ENCODE measurements at places on chromosomes 16 and 17.
A peak's percentile ranks its signal among the peaks of the same experiment; 100 is the strongest.

DNA sequence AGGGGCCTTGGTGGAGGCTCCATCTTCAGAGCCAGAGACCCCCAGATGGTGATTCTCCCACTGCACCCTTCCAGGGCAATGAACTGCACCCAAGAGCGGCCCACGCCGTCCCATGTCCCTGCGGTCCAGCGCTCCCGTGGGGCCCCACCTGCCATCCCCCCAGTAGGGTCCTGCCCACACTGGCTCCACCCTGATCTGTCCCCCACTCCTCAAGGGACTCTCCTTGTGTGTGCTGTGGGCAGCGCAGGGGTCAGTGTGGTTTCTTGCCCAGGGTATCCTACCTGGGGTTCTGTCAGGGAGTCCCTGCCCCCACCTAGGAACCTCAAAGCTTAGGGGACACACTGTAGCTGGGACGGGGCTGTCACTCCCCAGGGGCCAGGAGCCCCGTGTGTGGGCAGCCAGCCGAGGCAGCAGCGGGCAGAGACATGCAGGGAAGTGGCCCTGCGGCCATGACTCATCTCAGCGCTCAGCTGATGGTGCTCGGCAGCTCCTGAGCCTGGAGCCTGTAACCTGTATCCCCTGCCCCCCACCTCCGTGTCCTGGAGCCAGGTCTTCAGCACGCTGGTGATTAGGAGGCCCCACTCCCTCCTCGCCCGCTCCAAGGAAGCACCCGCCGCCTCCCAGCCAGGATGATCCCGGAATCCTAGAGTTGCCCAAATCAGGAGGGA is 35.7 kb upstream of the SSTR5 start:
- H3K27me3 ChIP-seq, result no peaks in the 10 kb centered on the region
- H3K27ac ChIP-seq, result no peak overlapping the region
- no peaks in the 10 kb centered on the region for H3K36me3 ChIP-seq

GRCh38 chr16:57999366-57999970 is 1.0 kb downstream of the ZNF319 start:
- peaks cover 42% of the 10 kb centered on the region for H3K36me3 ChIP-seq
- H3K4me3 ChIP-seq, result peak overlapping the region; percentile 41
- H3K27ac ChIP-seq, result peak overlapping the region; percentile 57
- H3K27me3 ChIP-seq, result no peaks in the 10 kb centered on the region
- H3K4me1 ChIP-seq, result peaks cover 43% of the 10 kb centered on the region

DNA sequence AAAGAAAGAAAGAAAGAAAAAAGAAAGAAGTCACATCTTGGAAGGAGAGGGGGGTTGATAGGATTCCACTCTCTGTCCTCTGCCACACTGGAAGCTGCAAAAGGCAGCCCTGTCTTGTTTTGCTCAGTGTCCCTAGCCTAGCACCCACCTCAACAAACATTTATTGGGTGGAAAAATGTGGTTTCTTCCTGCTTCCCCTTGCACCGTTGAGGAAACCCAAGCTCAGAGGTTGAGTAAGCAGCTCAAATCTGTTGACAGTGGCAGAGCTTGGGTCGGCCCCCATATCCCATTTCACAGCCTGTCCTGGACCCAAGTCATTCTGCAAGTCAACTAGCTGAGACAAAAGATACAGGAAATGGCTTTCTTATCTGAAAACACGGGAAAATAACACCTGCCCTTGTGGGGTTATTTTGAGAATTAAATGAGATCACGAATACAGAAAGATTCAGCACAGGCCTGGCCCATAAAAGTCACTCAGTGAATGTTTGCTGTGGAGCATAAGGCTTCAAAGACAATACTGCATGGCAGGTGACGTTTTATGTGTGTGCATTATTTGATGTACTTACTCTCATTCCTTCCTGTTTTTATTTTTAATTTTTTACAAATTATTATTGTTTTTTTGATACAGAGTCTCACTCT is 63.6 kb downstream of the SCNN1B start:
- H3K27me3 ChIP-seq, result no peaks in the 10 kb centered on the region
- DNase-seq, result no peak
- no peak overlapping the region for H3K27ac ChIP-seq
- H3K4me1 ChIP-seq, result no peaks in the 10 kb centered on the region

DNA sequence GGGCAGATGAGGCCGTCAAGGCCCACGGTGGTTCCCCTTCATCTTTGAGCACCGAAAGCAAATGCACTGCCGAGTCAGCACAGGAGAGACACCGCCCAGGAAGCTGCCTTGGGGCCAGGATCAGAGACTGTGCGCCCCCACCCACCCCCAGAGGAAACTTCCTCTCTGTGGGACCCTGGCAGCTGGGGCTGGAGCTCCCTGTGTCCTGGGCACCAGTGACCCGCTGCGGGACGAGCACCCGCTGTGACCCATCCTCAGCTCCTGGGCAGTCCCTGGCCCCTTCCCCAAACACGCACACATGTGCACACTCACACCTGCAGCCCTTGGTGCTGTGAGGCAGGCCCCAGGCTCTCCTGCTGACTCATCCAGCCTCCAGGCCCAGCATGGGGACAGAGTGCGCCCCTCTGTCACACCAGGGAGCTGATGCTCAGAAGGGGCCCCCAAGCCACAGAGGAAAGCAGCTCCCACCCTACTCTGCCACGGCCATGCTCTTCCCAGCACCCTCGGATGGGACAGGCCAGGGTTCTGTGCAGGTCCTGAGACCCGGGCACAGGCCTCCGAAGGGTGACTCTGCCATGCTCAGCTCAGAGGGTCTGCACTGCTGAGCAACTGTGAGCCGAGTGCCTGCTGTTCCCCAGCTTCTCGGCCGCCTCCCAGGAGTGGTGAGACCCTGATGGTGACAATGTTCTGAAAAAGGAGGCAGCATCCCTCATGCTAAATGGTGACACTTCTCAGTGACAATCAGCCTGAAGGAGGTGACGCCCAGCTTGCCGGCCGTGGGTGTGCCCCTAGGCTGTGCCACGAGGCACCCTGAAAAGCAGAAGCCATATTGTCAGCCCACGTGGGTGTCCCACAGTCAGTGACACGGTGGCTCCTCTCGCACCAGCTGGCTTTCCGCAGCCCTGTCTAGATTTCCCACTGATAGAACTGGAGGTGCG is 3.6 kb downstream of the PIEZO1 start:
- DNase-seq, result no peak
- peaks cover 11% of the 10 kb centered on the region for H3K36me3 ChIP-seq
- H3K4me3 ChIP-seq, result no peak overlapping the region

- H3K4me1 ChIP-seq, result no peaks in the 10 kb centered on the region
- H3K27me3 ChIP-seq, result no peaks in the 10 kb centered on the region
- peaks cover 8% of the 10 kb centered on the region for H3K36me3 ChIP-seq
- H3K4me3 ChIP-seq, result no peak overlapping the region
- no peak for DNase-seq
Observed at GRCh38 chr17:35866341-35866950, 2.2 kb downstream of the HEATR9 start.

DNA sequence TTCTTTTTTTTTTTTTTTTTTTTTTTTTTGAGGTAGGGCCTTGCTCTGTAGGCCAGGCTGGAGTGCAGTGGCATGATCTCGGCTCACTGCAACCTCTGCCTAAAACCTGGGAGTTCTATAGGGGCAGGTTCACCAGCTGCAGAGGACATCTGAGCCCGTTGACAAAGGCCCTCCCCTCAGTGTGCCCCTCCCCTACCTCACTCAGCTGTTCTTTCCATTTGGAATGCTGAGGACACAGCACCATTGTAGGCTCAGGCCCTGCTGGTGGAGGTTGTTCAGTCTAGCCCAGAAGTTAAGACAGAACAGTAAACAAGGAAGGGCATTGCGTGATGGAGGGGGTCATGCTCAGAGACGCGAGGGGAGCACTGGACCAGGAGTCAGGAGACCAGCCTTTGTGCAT is 21.8 kb upstream of the KIF19 start:
- no peak overlapping the region for H3K27ac ChIP-seq
- no peak overlapping the region for H3K4me3 ChIP-seq
- no peaks in the 10 kb centered on the region for H3K4me1 ChIP-seq

DNA sequence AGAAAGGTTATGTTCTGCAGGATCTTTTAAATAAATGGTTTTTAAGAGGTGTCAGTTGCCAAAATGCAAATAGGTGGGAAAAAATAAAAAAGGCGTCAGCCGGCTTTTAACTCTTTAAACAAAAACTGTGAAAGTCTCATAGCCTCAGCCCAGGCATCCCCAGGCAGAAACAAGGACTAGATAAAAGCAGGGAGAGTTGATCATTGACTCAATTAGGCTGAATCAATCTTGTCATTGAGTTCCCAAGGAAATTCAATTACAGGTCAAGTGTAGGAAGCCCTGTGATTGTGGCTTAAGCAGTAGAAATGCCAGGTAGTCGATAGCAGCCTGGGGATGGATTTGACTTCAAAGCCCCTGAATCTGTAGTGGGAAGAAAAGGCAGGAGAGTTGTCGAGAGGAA is 30.8 kb upstream of the GUCY2D start:
- no peaks in the 10 kb centered on the region for H3K27me3 ChIP-seq
- no peak overlapping the region for H3K4me3 ChIP-seq
- no peaks in the 10 kb centered on the region for H3K4me1 ChIP-seq
- DNase-seq, result no peak

DNA sequence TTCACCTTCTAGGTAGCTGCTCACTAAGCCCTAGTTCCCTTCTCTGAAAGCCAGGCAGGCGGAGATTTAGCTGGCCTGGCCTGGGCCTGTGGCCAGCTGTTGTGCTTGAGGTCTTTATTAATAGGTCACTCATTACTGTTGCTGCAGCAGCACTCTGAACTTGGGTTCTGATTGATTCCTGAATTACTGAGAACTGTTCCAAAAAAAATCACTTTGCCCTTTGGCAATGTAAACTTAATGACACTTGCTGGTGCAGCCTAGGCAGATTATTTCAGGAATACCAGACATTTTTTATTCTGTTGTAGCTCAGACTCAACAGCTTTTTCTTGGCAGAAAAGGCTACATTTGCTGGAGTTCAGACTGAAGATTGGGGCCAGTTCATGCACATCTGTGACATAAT is 2.7 kb downstream of the TOM1L1 start:
- no peaks in the 10 kb centered on the region for H3K36me3 ChIP-seq
- peaks cover 22% of the 10 kb centered on the region for H3K4me1 ChIP-seq
- H3K27me3 ChIP-seq, result no peaks in the 10 kb centered on the region
- no peak for DNase-seq
- H3K27ac ChIP-seq, result no peak overlapping the region

DNA sequence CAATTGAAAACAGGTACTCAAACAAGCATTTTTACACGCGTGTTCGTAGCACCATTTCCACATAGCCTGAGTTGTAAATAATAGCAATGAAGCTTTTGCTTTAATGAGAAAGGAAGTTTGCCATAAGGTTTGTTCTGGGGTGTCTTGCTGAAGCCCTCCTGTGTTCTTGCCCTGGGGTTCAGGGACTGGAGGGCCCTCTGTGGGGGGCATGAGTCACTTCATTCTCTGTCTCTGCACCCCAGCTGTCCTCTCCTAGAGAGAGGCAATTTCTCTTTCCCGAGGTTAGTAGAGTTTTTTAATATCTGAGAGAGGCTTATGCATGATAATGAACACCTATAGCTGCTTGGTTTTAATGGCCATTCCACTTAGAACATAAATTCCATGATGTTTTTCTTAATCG is 9.6 kb downstream of the AFMID start:
- no peak overlapping the region for H3K4me3 ChIP-seq
- H3K27ac ChIP-seq, result no peak overlapping the region
- H3K27me3 ChIP-seq, result no peaks in the 10 kb centered on the region
- no peak for DNase-seq
- peaks cover 15% of the 10 kb centered on the region for H3K4me1 ChIP-seq

- H3K4me1 ChIP-seq, result peaks cover 8% of the 10 kb centered on the region
- no peaks in the 10 kb centered on the region for H3K27me3 ChIP-seq
- peak; percentile 55 for DNase-seq
- H3K27ac ChIP-seq, result no peak overlapping the region
- H3K36me3 ChIP-seq, result no peaks in the 10 kb centered on the region
Observed at GRCh38 chr17:8894673-8895578, 27.5 kb upstream of the PIK3R6 start.

- peaks cover 43% of the 10 kb centered on the region for H3K4me1 ChIP-seq
- no peak overlapping the region for H3K4me3 ChIP-seq
- DNase-seq, result no peak
- H3K36me3 ChIP-seq, result no peaks in the 10 kb centered on the region
- peaks cover 16% of the 10 kb centered on the region for H3K27me3 ChIP-seq
Observed at GRCh38 chr17:1909985-1910384, 80.2 kb downstream of the RPA1 start.

- no peaks in the 10 kb centered on the region for H3K27me3 ChIP-seq
- no peak overlapping the region for H3K27ac ChIP-seq
Observed at GRCh38 chr16:3088925-3089716, 10.0 kb downstream of the ZSCAN10 start.

All from spinal cord (tissue), 10 donors.